ENCODE measurements at places on chromosomes 11 and 22. TPM values are rescaled to one million over a fixed set of nuclear protein-coding genes. Genes with fewer than 3 reads are reported as not detected.

APOA4 gene
- total RNA-seq, result not detected

RHOG gene
- 19.0 TPM for total RNA-seq

LUZP2 gene
- total RNA-seq, result 0.74 TPM

KCNE3 gene
- total RNA-seq, result 0.18 TPM

CRYBA4 gene
- total RNA-seq, result not detected

KRTAP5-11 gene
- not detected for total RNA-seq

MMP3 gene
- 3.3 TPM for total RNA-seq

INS gene
- not detected for total RNA-seq

MMP12 gene
- total RNA-seq, result not detected

SEPTIN5 gene
- total RNA-seq, result 18.4 TPM

OR10G8 gene
- not detected for total RNA-seq

ANO3 gene
- 0.98 TPM for total RNA-seq

TMPRSS5 gene
- 0.09 TPM for total RNA-seq

ANKK1 gene
- not detected for total RNA-seq

OR1S2 gene
- total RNA-seq, result not detected

OR52I2 gene
- total RNA-seq, result not detected

TBC1D22A gene
- total RNA-seq, result 12.7 TPM

TEX12 gene
- 0.36 TPM for total RNA-seq

NOX4 gene
- 2.5 TPM for total RNA-seq

IL18 gene
- total RNA-seq, result 0.81 TPM
